ENCODE measurements at places on chromosomes 3 and 15. TPM values are rescaled to one million over a fixed set of nuclear protein-coding genes. Genes with fewer than 3 reads are reported as not detected.

The TERC gene
- 0.86 TPM for total RNA-seq

The ADAMTS7 gene
- total RNA-seq = 25.5 TPM

The ANKRD34C gene
- 0.05 TPM for total RNA-seq

GRCh38 chr3:47133641-47134040 is 30.3 kb downstream of the SETD2 start:
- H3K4me1 ChIP-seq = no peaks in the 10 kb centered on the region
- H3K27me3 ChIP-seq = no peaks in the 10 kb centered on the region
- H3K36me3 ChIP-seq = no peaks in the 10 kb centered on the region
- DNase-seq = no peak

GRCh38 chr15:35755237-35755802 is 209.4 kb upstream of the DPH6 start:
- peaks cover 10% of the 10 kb centered on the region for H3K4me1 ChIP-seq
- no peak overlapping the region for H3K4me3 ChIP-seq
- H3K27ac ChIP-seq = no peak overlapping the region
- peak; percentile 34 for DNase-seq

- H3K4me3 ChIP-seq = no peak overlapping the region
- H3K4me1 ChIP-seq = no peaks in the 10 kb centered on the region
- H3K36me3 ChIP-seq = no peaks in the 10 kb centered on the region
- no peaks in the 10 kb centered on the region for H3K27me3 ChIP-seq
Observed at GRCh38 chr3:29164825-29165224, 116.0 kb upstream of the RBMS3 start.

DNA sequence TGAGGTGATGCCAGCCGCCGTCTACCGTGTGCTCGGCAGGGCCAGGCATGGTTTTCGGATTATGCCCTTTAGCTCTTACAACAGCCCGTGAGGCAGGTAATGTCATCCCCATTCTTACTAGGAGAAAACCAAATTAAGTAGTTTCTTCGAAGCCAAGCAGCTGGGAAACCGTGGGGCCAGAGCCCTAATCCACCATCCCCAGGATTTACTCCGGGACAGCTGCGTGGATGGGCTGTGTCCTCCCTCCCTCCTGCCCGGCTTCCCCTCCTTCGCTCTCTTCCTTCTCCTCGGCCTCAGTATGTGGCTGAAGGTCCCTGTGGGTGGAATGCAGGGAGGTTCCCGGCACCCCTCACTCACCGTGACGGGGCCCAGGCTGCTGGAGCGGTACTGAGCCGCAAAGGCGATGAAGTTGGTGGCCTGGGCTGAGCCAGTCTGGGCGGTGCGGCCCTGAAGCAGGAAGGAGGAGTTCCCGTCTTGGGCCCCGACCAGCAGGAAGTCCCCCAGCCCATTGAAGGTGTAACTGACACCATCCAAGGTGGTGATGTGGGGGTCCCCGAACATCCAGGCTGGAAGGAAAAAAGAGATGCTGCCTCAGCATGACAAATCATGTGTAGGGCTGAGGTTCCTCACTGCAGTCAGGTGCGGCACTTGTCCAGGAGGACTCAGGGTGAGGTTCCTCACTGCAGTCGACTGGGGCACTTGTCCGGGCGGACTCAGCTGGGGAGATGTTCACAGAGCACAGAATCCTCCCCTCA is 42.5 kb downstream of the MUC20 start:
- H3K4me1 ChIP-seq = no peaks in the 10 kb centered on the region
- H3K27ac ChIP-seq = no peak overlapping the region
- H3K27me3 ChIP-seq = peaks cover 28% of the 10 kb centered on the region
- no peaks in the 10 kb centered on the region for H3K36me3 ChIP-seq

- no peak for DNase-seq
- H3K4me1 ChIP-seq = no peaks in the 10 kb centered on the region
Observed at GRCh38 chr15:34282384-34282783, 55.2 kb downstream of the SLC12A6 start.

- peak overlapping the region; percentile 40 for H3K4me3 ChIP-seq
- H3K36me3 ChIP-seq = no peaks in the 10 kb centered on the region
- DNase-seq = no peak
- peaks cover 32% of the 10 kb centered on the region for H3K27me3 ChIP-seq
- peaks cover 32% of the 10 kb centered on the region for H3K4me1 ChIP-seq
- no peak overlapping the region for H3K27ac ChIP-seq
Observed at GRCh38 chr15:74958908-74959585, 2.5 kb upstream of the RPP25 start.

GRCh38 chr15:64746356-64746755 is 29.0 kb downstream of the RBPMS2 start:
- H3K27ac ChIP-seq = no peak overlapping the region
- peaks cover 12% of the 10 kb centered on the region for H3K4me1 ChIP-seq
- no peak for DNase-seq

GRCh38 chr15:71375934-71376333 is 260.7 kb downstream of the THSD4 start:
- H3K27me3 ChIP-seq = no peaks in the 10 kb centered on the region
- no peaks in the 10 kb centered on the region for H3K36me3 ChIP-seq
- DNase-seq = peak; percentile 58
- H3K4me3 ChIP-seq = no peak overlapping the region

Measured in astrocyte (in vitro differentiated cells and primary cell).